ENCODE measurements at places on chromosomes 3 and 15. TPM values are rescaled to one million over a fixed set of nuclear protein-coding genes. Genes with fewer than 3 reads are reported as not detected.

DNA sequence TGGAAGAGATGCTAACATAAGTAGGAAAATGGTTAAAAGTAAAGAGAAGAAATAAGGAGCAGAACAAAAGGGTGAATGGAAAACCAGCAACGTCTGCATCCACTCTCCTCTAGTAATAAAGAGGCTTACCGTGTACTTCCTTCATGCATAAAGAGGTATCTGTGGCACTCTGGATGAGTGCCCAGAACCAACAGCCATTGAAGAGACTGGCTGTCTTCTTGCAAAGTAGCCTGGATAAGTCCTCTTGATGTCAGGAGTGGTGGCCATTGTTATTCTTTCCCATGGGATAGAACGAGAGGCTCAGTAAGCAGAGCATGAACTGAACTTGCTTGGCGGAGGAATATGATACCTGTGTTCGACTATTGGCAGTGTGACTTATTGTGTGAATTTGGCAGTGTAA, 186.2 kb upstream of the RASGRP1 start:
- DNase-seq, result no peak

DNA sequence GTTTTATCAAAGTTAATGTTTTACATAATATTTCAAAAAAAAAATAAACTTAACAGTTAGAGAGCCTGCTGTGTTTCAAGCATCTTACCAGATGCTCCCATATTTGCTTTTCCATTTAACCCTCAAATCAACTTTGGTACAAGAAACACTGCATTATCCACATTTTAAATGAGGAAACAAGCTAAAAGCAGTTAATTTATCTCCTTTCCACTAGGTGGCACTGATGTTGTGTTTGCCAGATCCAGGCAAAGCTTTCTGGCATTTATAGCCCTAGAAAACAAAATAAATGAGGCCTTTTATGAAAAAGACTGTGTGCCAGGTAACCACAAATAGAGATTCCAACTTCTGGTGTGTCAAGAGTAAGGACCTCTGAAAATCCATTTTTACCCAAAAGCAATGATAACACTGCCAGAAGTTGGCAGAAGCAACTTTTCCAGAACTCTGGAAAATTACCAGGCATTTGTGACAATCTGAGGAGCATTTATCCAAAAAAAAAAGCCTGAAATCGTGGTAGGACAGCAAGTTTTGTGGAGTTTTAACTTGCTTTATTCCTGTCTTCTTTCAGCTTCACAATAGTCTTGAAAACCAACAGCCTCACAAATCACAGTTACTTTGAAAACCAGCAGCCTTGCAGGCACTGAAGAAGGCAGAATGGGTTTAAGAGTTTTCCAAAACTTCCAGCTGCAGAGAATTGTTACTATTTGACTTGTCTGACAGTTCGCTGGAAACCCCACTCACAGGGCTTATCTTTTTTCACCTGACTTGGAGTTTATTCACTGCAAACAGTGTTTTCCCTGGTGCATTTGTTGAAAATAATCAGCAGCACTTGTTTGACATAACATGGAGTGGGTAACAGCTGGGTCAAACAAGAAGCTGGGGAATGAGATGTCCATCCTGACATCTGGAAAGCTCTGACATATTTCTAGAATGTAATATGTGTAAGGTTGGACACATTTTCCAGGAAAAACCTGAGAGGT, 9.2 kb downstream of the FAM162A start:
- no peak for DNase-seq

GRCh38 chr3:151091685-151092345, 6.4 kb downstream of the MED12L start:
- no peak for DNase-seq

DNA sequence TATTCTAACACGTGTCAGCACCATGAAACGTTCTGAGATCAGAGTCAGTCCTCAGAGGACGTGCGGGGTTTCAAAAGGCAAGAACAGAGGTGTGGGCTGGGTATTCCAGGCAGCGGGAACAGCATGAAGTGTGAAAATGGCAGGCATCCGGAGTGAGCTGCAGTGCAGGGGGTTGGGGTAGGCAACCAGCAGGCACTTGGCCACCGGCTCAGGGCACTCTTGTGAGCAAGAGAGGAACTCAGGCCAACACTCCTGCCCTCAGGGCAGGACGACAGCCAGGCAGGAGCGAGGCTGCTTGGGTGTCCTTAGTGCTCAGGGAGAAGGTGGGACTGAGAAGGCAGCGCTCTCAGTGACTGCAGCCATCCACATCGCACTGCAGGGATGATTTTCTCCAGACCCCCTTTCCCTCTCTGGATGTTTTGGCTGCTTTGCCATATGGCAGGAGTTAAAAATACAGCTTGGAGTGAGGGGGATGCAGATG, 151.1 kb downstream of the NUP210 start:
- no peak for DNase-seq

DNA sequence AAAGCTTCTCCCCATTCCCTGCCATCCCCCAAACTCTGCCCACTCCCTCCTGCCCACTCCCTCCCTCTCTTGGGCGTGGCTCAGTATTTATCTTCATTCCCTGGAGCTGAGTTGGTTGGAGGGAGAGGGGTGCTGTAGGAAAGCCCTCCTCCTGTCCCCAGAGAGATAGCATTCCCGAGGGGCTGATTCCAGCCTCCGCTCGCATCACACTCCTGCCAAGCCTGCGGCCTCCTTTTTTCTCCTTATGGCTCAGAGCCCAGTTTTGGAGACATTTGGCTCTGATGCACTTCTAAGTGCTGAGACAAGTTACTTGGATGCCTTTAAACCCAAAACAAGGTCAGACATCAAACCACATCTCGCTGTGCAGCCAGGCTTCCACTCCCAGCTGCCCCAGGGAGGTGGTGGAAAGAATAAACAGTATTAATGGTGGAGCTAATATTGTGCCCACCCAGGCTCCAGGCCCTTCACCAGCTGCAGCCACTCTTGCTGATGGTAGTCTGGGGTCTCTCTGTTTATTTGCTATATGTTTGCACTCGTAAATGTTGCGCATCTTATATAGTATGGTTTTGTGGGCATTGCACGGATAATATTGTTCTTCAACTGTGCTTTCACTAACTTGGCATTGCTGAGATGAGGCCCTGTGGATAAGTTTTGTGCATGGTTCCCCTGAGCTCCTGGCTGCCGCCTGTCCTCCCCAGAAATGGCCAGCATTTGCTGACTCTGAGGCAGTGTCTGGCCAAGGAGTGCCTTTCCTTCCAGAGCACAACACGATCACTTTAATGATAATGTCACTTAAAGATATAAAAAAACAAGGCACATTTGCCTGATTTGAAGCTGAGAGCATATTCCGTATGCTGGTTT, 157.2 kb downstream of the LRRC28 start:
- DNase-seq, result peak; percentile 62

DNA sequence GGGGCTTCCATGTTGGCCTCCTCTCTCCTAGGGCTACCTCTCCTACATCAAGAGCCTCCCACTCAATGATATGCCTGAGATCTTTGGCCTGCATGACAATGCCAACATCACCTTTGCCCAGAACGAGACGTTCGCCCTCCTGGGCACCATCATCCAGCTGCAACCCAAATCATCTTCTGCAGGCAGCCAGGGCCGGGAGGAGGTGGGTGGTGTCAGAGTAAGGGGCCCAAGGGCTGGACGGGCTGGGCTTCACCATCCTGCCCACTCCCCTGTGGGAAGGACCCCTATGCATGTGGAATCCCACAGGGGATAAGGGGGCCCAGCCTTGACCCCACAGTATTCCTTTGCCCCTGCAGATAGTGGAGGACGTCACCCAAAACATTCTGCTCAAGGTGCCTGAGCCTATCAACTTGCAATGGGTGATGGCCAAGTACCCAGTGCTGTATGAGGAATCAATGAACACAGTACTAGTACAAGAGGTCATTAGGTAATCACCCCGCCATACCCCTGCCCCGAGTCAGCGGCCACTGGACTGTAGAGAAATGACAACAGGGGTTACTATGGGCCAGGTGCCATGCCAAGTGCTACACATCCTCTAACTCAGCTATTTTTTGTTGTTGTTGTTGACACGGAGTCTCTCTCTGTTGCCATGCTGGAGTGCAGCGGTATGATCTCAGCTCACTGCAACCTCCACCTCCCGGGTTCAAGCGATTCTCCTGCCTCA, 47.1 kb downstream of the SEMA3G start:
- no peak for DNase-seq

GRCh38 chr15:41987246-41987924, 15.0 kb upstream of the EHD4 start:
- no peak for DNase-seq

GRCh38 chr3:194487289-194488054, 670 bp upstream of the ATP13A3 start:
- peak; percentile 61 for DNase-seq

DNA sequence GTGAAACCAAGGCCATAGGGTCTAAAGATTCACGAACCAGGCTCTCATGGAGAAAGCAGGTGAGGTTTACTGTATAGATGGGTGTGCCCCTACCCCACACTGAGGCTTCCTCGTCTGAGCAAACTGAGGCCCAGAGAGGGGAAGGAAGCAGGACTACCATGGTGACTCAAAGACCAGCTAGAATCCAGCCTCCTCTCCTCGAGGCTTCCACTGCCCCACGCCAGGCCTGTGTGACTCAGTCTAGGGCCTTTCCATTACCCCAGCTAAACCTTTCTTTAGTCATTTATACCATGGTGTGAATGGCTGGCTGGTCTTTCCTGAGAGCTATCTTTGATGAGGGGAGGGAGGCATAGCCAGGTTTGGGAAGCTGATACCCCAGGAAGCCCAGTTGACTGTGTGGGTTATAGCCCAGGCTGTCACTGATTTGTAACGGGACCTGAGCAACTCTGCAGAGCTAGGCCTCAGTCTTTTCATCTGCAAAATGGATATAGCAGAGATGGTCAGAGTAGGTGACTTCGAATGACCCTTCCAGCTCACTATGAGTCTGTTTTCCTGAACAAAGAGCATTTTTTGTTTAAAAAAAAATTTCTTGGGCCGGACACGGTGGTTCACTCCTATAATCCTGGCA, 3.0 kb upstream of the RHO start:
- no peak for DNase-seq

The FSTL1 gene
- polyA plus RNA-seq, result 357 TPM

The HAPLN3 gene
- polyA plus RNA-seq, result 2.7 TPM

The SLC6A6 gene
- polyA plus RNA-seq, result 37.6 TPM

Measured in ovary (tissue), 10 donors.